ENCODE measurements at places on chromosomes 5 and 9.

DNA sequence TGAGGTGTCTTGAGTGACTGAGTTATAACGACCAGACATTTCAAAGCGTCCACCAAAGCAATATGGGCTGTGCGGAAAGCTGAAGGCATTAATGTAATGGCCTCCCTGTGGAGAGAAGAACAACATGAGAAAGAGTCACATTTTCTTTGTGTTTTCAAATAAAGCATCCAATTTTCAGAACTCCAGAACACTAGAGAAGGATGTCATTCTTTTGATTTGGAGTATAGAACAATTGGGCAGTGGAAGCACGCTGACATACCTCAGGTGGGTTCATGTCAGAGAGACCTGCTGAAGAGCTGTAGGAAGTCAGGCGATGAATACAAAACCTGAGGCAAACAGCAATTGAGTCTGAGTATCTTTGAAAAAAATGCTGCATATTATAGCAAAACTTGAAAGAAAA, 556.5 kb downstream of the GABRG2 start:
- DNase-seq = no peak

DNA sequence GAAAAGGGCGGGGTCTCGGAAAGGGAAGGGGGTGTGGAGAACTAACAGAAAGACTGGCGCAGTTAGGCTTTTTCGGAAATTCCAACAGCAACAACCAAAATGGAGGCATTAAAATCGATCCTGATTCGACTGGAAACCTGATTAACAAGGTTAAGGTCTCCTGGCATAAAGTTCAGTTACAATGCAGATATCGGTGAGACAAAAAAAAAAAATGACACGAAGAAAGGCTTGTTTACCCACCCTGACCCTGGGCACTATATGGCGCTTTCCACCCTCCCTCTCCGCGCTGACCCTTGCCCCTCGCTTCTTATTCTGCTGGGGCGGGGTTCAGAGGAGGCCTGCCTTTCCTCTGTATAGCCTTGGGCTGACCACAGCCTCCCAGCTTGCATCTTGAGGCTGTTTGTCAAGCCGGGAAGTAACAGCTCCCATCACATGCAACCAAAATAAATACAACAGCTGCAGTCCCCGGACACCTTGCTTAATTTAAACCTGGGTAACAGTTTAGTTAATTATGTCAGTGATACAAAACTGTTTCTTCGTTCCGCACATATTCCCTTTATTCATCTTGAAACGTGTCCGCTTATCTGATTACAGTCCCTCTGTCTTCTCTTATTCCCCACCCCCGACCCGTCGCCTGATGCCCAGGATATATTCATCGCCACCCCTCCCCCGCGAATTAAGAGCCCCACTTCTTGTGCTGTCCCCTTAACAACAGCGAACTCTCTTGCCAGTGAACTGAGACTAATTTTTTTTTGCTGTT, 795 bp upstream of the PJA2 start:
- DNase-seq = peak; percentile 89

DNA sequence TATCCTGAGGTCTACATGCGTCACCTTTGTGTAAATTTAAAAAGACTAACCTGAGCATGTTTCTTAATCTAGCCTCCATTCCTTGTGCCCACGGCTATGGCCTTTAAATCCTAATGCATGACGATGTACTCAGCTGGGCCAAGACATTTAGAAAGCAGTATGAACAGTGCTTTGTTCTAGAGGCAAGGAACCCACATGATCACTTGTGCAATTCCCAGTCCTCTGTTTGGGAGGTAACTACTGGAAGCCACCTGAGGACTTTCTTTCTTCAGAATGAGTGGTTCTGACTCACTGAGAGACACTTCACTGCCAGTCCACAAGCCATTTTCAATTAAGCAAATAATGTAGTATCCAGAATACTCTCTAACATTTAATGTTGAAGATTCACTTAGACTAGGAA, 181.3 kb downstream of the RAB3C start:
- DNase-seq = no peak

DNA sequence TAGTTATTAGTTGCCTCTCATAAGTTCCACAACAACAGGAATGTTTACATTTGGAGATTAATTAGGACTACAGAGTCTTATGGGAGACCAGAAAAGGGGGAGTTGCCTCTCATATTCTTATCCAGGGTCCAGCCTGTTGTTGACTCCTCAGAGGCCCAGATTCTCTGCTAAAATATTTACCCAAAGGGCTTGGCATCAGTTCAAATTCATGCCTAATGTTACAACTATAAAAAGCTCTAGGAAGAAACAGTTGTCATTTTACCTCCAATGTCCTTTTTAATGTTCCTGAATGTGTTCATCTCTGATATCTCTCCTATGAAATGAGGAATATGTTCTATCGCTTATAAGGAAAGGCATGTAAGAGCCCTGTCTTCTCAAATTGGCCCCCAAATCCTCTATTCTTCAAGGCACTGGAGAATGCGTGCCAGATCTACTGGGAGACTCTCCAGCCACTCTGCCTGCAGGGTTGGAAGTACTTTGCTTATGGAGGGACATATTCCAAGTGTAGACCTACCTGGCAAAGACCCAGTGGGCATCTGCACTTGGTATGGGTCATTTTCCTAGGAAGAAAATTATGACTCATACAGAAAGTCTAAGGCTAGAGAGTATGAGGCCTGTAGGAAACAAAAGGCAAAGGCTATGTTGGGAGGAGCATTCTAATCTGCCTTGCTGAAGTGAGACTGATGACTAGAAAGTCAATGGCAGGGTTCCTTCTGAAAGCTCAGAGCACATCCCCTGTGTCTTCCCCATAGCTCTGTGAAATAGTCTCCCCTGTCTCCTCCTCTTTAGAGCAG, 192.6 kb downstream of the ESM1 start:
- no peak for DNase-seq

DNA sequence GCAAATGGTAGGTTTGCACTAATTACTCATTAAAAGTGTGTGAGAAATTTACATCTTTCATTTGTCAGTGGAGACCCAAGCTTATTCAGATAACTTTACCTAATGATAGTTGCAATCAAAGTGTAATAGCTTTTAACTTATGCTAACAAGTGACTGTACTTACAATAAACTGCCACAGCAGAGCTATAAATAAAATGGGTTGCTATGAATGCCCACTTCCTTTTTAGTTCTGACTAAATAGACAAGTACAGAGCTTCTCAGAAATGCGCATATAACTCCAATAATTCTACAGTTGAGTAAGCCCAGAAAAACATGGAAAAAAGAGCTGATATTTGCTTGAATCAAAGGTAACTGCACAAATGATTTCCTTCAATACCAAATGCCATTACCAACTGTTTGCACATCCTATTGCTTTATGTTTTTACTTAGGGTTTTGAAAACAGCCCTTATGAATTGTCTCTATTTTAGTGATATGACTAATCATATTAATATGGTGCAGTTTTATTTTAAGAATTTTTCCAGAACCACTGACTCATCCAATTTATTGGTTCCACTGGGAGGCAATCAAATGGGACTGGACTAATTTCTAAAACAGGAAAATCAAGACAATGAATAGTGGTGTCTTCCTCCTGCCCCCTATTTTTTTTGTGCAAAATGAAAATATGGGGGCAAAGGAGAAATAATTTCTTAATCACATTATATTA, 84.1 kb downstream of the PPP2R2B start:
- no peak for DNase-seq

DNA sequence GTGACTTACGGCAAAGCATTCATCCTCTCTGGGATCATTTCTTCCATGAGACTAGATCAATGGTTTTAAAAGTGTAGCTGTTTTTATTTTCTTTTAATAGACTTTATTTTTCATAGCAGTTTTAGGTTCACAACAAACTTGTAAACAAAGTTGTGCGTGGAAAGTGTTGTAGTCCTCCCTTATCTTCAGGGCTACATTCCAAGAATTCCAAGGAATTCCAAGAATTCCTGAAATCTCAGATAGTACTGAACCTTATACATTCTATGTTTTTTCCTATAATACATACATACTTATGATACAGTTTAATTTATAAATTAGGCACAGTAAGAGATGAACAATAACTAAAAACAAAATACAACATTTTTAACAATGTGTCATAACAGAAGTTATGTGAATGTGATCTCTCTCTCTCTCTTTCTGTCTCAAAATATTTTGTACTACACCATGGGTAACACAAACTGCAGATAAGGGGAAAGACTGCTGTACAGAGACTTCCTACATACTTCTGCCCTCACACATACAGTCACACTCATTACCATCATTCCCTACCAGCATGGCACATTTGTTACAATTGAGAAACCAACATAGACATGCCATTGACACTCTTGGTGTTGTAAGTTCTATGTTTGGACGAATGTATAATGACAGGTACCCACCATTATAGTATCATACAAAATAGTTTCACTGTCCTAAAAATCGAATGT, 1933.2 kb upstream of the WWC1 start:
- DNase-seq = no peak

DNA sequence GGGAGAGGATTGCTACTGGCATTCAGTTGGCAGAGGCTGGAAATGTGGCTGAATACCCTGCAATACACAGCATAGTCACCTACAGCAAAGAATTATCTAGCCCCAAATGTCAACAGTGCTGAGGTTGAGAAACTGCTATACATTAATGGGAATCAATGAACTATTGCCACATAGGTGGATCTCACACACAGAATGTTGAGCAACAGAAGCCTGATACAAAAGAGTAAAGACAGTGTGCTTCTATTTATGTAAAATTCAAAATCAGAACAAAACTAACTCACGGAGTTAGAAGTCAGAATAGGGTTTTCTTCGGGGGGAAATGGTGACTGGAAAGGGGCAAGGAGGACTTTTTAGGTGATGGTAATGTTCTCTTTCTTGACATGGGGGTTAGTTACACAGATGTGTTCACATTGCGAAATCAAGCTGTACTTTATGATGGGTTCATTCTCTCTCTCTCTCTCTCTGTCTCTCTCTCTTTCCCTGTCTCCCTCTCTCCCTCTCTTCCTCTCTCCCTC, 45.7 kb upstream of the PANK3 start:
- DNase-seq = no peak

- no peak for DNase-seq
Measured at GRCh38 chr9:133073086-133074014, 11.6 kb downstream of the CEL start.

DNA sequence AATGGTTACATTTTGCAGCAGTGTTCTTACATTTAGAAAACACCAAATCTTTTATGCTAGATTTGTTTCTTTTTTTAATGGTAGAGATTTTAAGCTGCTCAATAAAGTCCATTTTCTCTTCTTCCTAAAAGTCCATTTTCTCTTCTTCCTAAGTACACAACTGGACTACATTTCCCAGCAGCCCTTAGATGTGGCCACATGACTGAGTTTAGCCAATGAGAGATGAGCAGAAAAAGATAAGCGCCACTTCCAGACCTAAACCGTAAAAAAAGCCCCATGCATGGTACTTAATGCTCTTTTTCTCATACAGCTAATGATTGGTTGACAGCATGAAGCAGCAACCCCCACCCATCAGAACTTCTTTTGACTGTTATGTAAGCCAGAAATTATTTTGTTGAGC, 206.7 kb downstream of the FAM114A2 start:
- peak; percentile 19 for DNase-seq

DNA sequence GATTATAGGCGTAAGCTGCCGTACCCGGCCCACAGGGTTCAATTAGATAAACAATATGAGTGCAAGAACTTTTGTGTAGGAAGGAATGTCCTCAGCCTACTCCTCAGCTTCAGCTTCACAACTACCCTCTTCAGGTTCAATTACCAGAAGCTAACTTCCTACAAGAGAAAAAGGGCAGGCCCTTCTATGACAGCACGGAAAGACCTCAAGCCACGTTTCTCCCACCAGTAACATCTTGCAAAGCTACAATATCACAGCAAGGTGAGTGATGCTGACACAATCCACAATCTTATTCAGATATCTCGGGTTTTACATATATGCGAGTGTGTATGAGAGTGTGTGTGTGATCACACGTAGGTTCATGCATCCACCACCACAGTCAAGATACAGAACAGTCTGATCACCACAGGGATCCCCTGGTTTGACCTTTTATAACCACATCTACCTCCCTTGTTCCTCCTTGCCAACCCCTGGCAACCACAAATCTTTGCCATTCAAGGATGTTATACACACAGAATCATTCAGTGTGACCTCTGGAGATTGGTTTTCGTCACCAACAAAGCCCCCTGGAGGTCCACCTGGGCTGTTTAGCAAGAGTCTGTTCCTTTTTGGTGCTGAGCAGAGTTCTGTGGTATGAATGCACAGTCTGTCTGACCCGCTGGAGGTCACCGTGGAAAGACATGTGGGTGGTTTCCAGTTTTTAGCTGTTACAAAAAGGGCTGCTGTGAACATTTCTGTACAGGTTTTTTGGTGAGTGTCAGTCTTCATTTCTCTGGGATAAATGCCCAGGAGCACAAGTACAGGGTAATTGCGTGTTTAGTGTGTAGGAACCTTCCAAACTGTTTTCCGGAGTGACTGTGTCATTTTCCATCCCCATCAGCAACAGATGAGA, 38.2 kb downstream of the IPPK start:
- DNase-seq = no peak

DNA sequence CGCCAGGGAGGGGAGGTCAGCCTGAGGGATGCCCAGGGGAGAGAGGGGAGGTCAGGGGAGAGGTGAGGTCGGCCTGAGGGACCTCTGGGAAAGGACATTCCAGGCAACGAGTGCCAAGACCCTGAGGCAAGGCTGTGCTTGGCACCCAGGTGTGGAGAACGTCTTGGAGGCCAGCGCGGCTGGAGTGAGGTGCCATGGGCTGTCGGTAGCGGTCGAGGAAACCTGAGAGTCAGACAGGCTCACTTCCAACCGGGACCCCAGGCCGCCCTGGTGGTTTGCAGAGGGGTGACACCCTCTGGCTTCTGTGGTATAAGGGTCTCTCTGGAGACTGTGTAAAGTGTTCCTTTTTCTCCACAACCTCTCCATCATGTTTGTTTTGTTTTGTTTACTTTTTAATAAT, 82.9 kb downstream of the CACNA1B start:
- DNase-seq = no peak

DNA sequence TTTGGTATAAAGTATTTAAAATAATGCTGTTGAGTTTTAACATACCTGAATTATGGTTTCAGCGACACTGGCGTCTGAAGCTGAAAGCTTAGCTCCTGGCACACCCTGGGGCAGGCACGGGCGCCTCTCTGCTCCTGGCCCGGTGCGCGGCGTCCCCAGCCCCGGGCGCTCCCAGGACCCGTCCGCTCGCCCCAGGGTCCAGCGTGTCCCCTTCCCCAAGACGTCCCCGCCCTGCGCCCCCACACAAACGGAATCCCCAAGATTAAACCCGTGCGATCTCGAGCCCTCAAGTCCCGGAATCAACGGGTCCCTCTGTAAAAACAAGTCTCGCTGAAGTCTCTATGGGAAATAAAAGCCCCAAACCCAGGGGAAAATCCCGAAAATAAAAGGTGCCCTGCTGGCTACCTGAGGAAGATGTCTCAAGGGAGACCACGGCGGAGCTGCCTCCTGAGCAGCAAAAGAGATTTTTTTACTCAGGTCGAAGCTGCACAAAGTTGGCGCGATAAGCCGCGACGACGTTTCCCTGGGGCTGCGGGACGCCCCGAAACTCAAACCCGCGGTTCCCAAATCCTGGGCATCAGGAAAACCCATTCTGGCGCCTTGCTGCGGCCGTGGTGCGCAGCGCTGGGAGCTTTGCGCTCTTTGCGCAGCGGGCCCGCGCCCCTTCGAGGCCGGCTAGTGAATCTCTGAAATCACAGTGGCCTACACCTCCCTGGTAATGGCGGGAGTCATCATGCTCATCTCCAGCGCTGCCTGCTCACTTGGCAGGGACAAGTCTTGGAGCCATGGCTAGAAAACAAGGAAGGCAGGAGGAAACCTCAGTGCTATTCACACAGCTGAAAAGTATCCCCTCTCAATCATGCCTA, 6.3 kb upstream of the IFNA8 start:
- no peak for DNase-seq
